ENCODE measurements at places on chromosomes 3 and 15.

- DNase-seq, result no peak
Measured at GRCh38 chr3:171390051-171390941, 69.9 kb downstream of the TNIK start.

- no peak for DNase-seq
Measured at GRCh38 chr3:11415099-11415498, 142.9 kb downstream of the ATG7 start.

GRCh38 chr3:52068055-52068571 lies 11.7 kb upstream of the DUSP7 start:
- DNase-seq, result peak; percentile 57

DNA sequence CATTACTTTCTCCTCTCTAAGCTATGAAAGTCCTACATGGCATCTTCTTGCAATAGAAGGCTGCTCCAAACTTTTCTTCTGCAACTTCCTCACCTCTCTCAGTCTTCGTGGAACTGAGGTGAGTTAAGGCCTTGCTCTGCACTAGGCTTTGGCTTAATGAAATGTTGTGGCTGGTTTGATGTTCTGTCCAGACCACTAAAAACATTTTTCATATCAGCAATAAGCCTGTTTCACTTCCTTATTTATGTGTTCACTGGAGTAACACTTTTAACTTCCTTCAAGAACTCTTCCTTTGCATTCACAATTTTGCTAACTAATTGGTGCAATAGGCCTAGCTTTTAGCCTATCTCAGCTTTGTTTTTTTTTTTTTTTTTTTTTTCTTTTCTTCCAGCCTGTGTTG lies 335.3 kb upstream of the NECTIN3 start:
- no peak for DNase-seq

GRCh38 chr3:157237886-157238285 lies 77.9 kb upstream of the CCNL1 start:
- no peak for DNase-seq

- no peak for DNase-seq
Measured at GRCh38 chr3:167901138-167901537, 165.6 kb downstream of the SERPINI1 start.

DNA sequence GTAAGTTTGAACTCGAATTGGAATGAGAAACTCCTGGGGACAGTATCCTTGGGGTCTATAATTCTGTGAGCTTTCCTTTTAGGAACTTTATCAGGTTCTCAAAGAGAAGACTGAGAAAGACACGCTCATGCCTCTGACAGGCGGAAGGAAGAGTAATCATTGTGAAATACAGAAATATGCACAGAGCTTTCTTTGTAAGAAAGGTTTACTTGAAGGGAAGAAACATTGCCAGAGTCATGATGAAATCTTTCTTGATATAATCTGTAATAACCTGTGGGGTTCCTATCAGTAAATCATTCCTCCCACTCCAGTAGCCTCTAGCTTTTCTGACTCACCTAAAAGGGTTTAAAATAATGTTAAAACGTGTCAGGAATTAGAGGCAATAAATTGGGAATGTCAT lies 83.6 kb upstream of the CCDC39 start:
- no peak for DNase-seq

- no peak for DNase-seq
Measured at GRCh38 chr15:64386291-64386690, 1.3 kb upstream of the TRIP4 start.

- DNase-seq, result no peak
Measured at GRCh38 chr3:89577637-89578530, 470.5 kb downstream of the EPHA3 start.

- no peak for DNase-seq
Measured at GRCh38 chr15:84812842-84813241, 4.3 kb upstream of the ALPK3 start.

DNA sequence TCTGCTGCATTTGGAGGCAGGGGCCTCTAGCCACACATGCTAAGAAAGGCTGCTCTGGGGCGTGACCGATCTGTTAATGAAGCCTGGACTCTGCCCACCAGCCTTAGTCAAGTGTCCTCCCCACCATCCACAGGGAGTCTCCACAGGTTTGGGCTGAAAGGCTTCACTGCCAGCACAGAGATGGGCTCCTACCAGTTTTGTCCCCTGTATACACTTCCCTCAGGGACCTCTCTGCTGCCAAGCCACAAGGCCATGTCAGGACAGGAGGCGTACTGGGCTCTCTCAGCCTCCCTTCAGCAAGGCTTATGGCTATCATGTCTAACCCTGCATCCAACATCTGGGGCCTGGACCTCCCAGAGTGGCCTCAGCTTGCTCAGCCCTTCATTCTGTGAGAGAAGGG lies 23.5 kb downstream of the KIF9 start:
- DNase-seq, result no peak

DNA sequence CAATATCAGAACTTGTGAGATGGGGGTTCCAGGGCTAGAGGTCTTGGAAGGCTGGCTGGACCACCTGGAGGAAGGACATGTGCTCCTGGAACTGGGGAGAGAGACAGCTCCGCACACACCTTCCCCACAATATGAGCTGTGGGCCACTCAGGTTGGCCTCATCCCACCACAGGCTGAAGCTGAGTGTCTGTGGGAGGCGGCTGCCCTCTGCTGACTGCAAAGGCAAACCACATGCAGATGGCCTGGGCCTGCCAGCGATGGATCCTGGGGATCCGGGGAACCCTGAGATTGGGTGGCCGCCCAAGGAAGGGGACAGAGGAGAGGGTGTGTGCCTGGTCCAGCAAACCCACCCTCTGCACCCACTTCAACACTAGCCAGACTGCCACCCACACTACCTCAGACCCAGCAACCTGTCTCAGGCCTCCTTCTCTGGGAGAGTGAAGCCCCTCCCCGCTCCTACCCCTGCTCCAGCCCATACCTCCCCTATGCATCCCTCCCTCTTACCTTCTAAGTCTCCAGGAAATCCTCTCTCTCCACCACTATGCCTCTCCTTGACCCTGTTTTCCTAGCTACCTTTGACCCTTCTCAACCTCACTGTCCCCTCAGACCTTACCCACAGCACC lies 44.8 kb downstream of the CYP11A1 start:
- DNase-seq, result peak; percentile 26

DNA sequence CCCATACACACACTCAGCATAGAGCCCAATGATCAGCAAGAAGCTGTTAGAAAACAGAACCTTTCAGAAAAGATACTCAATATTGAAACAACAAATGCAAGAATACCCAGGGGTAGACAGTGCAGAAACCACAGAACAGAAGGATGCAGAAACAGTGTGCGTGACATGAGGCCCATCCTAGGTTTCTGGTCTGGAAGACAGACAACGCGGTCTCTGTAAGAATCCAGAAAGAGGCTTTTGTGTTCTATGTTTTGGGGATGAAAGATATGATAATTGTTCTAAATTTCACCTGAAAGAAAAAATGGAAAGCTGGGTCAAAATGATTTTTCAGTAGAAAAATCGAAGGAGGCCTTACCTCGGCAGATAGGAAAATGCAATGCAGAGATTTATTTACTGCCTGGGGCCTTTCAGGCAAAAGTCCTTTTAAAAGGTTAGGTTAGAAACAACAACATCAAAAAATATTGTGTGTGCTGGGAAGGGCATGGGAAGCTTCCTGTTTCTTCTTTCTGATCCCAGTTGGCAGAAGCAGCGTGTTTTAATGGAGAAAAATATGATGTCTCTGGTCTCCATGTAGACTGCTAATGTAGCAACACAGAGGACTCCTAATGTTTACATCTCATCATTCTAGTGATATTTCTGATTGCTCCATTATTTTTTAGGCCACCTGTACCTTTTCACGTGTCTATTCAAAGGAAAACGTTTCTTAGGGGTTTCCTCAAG lies 17.0 kb downstream of the SYNM start:
- DNase-seq, result no peak

GRCh38 chr15:71192816-71193215 lies 77.5 kb downstream of the THSD4 start:
- no peak for DNase-seq

GRCh38 chr15:55260562-55261131 lies 29.0 kb downstream of the RAB27A start:
- DNase-seq, result no peak

All from fibroblast of skin of left quadriceps (primary cell).